ENCODE measurements at places on chromosomes 4 and X.

- no peak for DNase-seq
These were observed 52.0 kb downstream of the TBC1D14 start for GRCh38 chr4:6961496-6962210.

- no peak for DNase-seq
These were observed 60.8 kb upstream of the CBR4 start for GRCh38 chr4:169070895-169071218.

DNA sequence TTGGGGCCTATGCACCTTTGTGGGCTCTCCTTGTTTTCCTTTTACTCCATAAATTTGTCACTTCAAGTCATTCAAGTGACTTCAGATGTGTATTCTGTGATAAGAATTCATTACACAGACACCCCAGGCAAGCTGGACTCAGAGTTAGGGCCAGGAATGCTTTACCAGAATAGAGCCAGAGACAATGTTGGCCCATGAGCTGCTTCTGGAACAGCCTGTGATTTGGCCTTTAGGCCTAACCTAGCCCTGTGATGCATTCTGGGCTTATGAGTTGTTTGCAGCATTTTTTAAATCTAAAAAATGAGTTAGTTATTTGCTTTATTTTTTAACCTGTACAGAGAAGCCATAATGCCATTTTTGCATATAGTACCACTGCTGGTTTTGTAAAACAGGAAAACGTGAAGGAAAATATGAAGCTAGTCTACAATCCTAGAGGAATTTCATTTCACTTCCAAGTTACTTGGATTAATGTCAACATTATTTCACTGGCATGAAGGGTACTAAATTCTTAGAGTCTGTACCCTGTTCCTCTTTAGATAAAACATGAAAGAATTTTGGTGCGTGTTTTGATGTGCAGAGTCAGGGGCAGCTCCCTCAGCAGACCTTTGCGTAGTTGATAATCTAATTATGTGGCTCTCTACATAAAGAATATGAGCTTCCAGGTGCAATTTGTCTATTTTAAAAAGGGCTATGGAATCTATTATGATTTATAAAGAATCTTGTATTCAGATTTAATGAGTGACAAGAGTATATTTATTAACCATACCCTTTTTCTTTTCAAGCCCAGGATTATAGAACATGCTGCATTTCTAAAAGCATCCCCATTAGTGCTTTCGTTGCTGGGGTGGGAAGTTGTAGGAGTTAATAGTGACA, 84.7 kb downstream of the ARHGAP10 start:
- DNase-seq = peak; percentile 33

DNA sequence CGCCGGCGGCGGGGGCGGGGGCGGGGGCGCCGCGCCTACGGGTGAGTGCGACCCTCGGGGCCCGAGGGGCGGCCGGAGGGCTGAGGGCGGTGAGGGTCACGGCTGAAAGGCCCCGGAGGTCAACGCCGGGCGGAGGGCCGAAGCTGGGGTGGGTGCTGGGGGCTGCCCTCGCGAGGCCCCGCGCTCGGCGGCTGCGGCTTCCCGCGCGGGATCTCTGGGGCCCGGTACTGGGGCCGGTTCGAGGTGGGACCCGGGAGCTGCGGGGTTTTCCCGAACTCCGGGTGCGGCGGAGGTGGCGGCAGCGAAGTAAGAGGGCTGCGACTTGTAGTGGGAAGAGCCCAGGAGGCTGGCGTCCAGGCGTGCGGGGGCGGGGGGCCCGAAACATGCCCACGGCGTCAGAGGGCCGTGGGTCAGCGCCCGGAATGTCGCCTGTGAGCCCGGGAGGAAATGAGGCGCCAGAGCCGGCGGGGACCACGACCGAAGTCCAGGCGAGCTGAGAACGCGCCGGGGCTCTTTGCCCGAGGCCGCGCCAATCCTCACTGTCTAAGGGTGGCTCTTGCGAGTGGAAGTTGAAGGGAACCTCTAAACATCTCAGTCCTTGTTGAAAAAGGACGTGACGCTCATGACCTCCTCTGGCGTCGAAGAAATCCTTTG, 407 bp downstream of the IL13RA1 start:
- peak; percentile 17 for DNase-seq

GRCh38 chr4:113623274-113623894, 138.2 kb downstream of the CAMK2D start:
- no peak for DNase-seq

GRCh38 chrX:42803320-42803719, 25.4 kb upstream of the PPP1R2C start:
- DNase-seq = peak; percentile 63

GRCh38 chr4:11507920-11508319, 79.2 kb upstream of the HS3ST1 start:
- no peak for DNase-seq

GRCh38 chr4:18695733-18696527, 674.4 kb upstream of the LCORL start:
- DNase-seq = no peak

DNA sequence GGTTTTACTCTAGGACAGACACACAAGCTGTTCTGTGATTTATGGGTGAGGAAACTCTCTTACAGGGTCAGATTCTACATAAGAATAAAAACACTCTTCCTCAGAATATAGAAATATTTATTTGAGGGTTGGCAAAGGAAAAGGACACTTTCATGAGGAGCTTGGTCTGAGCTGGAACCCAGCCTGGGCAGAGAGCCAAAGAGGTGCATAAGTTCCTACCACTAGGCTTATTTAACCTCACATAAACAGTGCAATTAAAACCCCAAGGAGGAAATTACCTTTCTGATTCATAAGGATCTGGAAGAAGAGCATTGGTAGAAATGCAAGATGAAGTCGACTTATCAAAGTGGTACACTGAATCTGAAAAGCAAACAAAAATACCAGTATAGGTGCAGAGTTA, 32.9 kb downstream of the SETD7 start:
- DNase-seq = no peak

- no peak for DNase-seq
These were observed 158.5 kb upstream of the MXRA5 start for GRCh38 chrX:3504916-3505315.

DNA sequence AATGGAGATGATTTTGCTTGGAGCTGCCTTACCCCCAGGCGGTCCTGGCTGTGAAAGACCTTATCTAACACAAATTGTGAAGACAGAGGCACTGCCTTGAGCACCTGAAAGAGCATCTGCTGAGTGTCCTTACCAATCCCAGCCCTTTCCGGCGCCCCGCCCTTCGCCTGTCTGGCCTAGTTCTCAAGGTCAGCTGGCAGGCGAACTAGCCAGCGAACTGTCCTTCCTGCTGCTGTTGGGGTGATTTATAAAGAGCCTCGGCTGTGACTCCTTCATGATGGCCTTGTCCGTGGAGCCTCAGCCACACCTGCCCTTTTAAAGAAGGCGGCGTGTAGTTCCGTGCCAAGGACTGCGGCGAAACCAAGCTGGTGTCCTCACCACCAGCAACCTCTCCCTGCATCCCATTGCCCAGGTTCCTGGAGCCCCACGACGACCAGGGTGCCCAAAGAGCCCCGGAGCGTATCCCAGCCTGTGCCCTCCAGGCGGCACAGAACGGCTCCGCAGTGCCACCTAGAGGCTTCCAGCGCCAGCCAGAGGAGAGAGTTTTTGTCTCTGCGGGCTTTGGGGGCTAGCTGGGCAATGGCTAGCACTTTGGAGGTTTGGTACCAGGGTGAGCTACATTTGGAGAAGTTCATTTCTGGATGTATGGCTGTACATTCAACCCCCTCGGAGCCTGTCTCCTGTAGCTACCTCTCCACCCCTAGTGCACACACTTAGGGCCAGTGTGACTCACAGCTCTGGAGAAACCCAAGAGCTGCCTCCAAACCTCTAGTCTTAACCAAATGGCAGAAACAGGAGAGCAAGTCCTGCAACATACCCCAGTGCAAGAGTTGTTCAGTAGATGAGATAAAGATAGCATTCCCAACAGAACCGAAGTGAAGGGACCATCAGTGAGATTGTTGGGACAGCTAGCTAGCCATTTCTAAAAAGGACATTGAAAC, 36.8 kb upstream of the VMA21 start:
- peak; percentile 2 for DNase-seq

DNA sequence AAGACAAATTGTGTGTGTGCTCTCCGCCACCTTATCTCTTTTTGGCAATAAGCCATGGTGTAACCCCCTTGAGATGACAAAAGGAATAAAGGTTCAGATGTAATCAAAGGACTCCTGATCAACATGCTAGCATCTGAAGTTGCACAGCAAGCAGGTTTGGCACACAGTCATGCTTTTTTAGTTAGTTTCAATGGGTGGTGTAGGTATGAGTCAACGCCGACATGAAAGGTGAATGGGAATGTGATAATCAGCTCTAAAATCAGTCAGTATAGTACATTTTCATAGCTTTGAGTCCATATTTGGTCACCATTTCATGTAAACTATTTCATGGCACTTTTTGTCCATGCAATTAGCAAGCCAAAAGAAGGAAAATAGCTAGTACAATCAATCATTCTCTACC, 50.4 kb upstream of the ETNPPL start:
- DNase-seq = no peak

DNA sequence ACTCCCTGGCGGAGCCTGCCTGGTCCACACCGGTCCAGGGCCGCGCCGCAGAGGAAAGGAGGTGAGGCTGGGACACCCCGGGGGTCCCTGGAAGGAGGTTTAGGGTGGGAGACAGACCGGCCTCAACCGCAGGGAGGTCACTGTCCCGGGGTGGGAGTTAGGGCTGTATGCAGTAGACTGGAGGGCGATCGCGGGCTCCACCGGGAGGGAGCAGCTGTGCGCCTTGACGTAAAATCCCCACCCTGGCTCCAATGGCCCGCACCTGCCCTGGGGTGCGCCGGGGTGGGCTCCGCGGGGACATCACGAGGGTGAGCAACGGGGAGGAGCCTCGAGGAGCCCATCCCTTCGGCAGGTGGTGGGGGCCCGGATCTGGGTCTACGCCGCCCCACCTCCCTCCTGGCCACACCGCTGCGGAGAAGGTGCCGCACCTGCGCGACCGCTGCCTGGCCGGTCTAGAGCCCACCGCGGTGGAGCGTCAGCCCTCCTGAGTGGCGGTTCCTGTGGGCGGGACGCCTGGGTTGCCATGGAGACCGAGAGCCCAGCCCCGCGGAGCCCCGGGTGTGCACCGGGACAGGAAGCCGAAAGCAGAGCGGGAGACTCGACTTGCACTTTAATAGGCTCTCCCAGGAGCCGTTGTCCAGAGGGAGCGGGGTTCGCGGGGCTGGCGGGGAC, 105.1 kb downstream of the ADRA2C start:
- DNase-seq = no peak

DNA sequence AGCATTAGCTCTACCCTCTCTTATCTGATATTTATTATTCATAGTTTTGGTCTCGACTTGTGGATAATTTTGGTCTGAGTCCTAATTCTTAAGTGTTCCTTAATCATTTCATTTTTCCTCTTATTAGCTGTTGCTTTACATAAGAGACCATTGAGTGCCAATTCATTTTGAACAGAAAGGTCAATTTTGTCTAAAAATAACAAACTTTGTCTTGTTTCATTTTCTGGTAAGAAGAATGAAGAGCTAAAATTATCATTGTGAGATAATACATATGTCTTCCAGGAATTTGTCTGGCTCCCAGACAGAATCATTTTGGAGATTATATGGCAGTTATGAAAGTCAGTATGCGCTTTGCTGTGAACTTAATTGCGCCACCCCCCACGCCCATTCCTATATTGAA, 1471.8 kb downstream of the PCDH7 start:
- DNase-seq = peak; percentile 40

DNA sequence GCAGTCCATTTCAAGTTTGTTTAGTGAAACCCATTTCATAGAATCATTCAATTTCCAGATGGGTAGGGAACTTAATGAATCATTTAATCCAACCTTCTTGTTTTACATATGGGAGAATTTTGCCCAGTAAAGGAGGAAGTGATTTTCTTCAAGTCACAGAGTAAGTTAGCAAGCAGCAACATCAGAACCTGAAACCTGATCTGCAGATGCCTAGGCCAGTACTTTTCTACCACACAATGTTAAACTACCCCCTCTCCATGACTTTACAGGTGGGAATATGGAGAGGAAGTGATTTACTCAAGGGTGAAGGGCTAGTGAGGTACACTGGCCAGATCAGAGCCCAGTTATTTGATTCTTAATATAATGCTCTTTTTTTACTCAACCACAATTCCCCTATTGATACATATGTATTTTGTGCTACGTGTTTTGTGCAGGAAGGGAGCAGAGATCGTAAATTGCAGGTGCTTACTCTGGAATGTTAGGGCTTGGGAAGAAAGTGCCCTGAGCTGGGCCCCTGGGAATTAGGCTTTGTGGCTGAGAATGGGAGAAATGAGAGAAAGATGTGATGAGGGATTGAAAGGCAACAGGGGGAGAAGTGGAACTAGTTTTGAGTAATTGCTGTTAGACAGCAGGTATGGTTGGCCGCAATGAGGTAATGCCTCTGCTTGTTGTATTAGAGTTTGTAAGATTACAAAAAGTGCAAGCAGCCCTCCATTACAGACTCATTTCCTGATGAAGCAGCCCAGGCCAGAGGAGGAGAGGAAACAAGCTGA, 6.8 kb downstream of the LHFPL1 start:
- DNase-seq = no peak

DNA sequence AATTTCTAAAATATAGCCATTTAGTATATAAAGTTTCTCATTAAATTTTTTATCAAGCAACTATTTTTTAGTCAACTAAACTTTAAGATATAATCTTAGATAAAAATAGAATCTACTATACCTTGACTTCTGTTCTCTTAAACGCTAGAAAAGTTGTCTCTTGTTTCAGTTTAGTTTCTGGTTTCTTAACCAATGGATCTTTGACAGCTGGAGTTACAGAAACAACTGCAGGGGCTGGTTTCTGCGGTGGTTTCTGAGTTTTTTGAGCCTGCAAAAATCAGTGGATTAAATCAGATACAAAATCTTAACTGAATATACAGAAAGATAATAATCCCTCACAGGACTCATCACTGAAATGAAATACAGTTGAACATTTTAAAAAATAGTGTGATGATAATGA, 21.9 kb downstream of the INTS12 start:
- no peak for DNase-seq

DNA sequence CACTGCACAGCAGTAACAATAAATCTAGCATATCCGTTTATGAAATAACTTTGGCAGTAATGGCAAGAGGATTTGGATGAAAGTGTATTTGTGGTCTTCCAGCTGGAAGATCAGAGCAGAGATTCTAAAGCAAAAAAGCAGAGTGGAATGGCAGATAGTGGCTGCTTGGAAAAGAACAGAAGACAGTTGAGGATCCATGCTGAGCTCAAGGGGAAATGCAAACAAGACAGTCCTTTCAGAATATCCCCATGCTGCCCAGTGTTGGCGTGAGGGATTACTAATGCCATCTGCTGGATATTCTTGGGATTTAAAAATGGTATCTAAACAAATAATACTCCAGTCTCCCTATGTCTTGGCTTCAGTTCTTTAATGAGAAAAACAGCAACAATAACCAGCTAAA, 629.1 kb upstream of the ATOH1 start:
- peak; percentile 12 for DNase-seq

GRCh38 chr4:105181259-105181658, 34.6 kb downstream of the TET2 start:
- DNase-seq = no peak
